ENCODE measurements at places on chromosomes 3 and 15. TPM values are rescaled to one million over a fixed set of nuclear protein-coding genes. Genes with fewer than 3 reads are reported as not detected.

- DNase-seq: no peak
These were observed 1.6 kb upstream of the KLF15 start for GRCh38 chr3:126358816-126359181.

DNA sequence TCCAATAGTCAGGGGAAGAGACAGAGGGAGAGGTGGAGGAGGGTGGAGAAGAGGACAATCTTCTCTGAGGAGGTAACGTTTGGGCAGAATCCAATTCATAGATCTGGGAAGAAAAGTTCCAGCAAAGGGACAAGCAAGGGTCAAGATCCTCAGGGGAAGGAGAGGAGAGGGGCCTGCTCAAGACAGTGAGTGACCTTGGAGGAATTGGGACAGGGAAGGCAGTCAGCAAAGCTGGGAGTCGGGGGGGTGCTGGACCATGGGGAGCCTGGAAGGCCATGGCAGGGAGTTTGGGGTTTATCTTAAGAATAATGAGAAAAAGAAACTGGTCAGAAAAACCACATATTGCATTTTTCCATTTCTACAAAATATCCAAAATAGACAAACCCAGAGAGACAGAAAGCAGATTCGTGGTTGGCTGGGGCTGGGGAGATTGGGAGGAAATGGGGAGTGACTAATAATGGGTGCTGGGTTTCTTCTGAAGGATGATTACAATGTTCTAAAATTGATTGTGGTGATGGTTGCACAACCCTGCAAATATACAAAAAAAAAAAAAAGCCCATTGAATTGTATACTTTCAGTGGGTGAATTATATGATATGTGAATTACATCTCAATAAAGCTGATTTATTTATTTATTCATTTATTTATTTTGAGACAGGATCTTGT is 19.6 kb upstream of the SRP14 start:
- no peak for DNase-seq

Gene RTP4
- total RNA-seq: not detected

Gene BMF
- 153 TPM for total RNA-seq

DNA sequence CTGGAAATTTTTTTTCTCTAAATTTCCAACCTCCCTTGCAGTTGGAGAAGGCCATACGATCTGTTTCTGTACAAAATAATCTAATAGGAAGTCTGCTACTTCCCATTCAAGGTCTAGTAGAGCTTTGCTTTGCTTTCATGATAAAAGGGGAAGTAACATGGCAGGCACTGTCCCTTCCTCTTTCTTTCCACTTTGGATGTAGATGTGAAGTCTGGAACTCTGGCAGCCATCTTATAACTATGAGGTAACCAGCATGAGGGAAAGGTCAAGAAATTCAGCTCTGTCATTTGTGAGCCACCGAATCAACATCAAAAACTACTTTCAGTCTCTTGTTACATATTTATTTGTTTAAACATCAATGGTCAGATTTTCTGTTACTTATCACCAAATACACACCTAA is 156.3 kb downstream of the MTHFS start:
- DNase-seq: no peak

- no peak for DNase-seq
These were observed 69.3 kb downstream of the TBC1D2B start for GRCh38 chr15:78007964-78008886.

DNA sequence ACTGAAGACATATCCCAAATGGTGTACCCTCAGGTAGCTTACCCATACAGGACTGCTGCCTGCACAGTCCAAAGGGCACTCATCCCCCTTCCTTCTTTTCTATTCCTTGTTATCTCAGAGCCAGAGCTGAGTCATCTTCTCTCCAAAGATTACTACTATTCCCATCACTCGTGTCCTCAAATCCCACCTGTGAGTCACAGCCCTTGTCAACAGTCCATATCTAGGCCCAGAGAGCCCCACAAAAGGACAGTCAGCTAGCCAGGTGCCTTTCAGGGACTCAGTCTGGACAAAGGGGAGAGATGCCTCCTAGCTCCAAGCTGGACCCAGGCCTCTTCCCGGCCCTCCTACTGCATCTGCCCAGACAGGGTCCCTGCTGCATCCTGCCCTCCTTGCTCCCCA is 11.0 kb downstream of the PARP16 start:
- no peak for DNase-seq

Gene SLC15A2
- 4.9 TPM for total RNA-seq

DNA sequence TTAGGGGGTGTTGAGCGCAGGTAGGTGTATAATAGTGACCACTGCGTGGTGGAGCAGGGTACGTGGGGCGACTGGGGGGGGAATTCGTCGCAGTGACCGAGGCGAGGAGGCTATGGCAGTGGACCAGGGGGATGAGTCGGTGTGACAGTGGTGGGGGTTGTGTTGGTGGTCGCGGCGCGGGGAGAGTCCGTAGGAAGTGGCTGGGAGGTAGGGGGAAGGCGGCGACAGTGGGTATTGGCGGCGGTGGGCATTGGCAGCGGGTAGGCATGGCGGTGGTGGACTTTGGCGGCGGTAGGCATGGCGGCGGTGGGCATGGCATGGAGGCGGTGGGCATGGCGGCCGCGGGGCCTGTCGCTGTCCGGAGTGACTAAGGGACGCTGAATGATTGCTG is 739 bp downstream of the SNRPN start:
- no peak for DNase-seq

GRCh38 chr15:75705854-75706681 is 6.6 kb downstream of the CSPG4 start:
- no peak for DNase-seq

GRCh38 chr3:82053236-82053635 is 291.8 kb upstream of the GBE1 start:
- no peak for DNase-seq

Gene LRRC28
- 33.0 TPM for total RNA-seq

Gene EDEM1
- total RNA-seq: 18.2 TPM

Gene SAMD7
- not detected for total RNA-seq

DNA sequence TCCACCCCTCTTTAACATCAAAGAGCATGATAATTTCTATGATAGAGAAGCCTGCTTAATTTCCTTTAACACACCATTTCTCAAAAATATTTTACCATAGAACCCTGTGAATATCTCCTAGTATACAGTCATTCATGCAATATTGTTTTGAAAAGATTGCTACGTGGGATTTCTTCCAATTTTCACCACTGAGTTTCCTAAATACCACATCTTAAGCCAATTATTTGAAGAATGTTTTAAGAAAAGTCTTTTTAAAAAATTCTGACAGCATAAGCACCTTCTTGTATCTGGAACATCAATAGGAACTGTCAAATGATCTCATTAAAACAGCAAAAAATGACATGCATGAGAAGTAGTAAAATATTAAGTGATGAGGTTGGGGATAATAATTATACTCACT is 1126.7 kb downstream of the TUSC7 start:
- no peak for DNase-seq

DNA sequence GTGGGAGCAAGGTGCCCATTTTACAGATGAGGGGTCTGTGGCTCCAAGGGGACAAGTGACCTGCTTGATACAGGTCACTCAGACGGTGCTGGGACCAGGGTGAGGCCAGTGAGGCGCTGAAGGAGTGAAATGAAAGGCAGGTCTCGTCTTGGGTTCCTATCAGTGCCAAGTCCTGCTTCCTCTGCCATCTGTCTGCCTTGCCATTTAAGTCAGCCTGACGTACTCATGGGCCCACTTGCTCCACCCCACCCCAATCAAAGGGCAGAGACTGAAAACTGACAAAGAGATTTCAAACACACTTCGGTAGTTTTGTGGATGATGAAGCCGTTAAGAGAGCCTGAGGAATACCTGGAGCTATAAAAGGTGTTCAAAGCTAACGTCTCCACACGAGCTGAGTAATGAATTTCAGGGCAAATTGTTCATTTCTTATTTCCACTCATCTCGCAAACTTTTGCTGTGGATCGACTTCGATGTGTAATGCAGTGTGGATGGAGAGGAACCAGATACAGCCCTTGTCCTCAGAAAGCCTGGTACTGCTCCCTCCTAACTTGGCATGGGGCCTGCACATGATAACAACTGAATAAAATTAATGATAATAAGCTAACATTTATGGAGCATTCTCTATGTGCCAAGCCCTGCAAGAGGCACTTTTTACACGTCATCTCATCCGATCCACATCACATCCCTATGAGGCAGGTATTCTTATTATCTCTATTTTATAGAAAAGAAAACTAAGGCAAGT is 36.6 kb downstream of the ATP2B2 start:
- no peak for DNase-seq

GRCh38 chr3:452221-452620 is 255.7 kb downstream of the CHL1 start:
- no peak for DNase-seq

Gene LINGO1
- total RNA-seq: 18.8 TPM

GRCh38 chr3:175896655-175897054 is 1037.5 kb downstream of the NAALADL2 start:
- no peak for DNase-seq

DNA sequence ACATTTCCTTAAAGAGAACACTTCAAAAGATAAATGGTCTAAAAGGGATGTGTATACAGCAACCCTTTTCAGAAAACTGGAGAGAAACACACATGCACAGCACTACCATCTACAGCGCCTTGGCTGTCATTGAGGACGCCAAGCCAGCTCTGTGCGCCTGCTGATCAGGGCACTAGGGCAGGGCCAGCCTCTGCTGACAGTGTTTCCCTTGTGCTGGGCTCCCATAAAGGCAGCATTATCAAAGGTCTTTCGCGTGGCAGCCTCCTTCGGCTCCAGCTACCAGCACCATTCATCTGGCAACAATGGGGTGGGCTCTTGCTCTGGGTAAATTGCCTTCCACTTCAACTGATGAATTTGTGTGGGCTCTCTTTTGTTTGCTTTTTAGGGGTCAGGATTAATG is 53.4 kb downstream of the LDHAL6B start:
- no peak for DNase-seq

Gene EFCC1
- total RNA-seq: 15.9 TPM

DNA sequence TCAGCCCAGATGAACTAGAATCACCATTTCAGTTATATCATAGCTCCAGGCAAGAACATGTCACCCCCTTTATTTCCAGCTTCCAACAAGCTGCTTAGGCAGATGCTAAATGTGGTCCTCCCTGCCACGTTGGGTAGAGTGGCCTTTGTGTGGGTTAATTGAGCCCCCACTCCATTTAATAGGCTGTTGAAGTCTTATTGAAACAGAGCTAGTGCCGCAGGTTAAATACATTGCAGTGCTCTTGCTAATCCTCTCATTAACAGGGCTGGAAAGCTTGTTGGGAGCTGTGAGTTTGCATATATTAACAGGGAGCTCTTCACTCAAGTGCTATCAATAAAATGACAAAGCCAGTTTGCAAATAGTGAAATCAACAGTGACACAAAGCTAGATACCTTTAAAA is 248.4 kb upstream of the CMC1 start:
- no peak for DNase-seq

Gene MASP1
- 0.56 TPM for total RNA-seq

GRCh38 chr3:69182588-69183316 is 60.4 kb upstream of the LMOD3 start:
- DNase-seq: no peak
